Activated naive CD4-positive, alpha-beta T cell treated with anti-CD3 and anti-CD28 coated beads for 36 hours (primary cell): ENCODE measurements at places on chromosomes 13 and 19.

- peak; percentile 72 for DNase-seq
These were observed 5.4 kb downstream of the KLK1 start for GRCh38 chr19:50817941-50818858.

GRCh38 chr13:101673360-101674105, 221.1 kb downstream of the ITGBL1 start:
- DNase-seq: no peak

DNA sequence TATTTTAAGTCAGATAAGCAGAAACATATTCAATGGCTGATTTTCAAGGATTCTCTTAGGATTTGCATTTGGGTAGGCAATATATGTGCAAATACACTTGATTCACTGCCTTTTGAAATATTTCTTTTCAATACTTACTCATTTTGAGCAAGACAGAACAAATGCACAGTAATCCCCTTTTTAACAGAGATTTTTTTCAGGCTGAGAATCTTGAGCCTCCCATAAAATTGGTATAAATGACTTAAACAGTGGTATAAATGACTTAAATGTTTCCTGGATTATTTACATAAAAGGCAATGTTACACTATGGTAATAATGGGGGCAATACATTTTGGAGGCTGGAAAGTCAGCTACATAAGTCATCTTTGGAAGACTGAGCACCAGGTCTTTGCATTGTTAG, 389.0 kb downstream of the OLFM4 start:
- DNase-seq: no peak

- no peak for DNase-seq
These were observed 4.8 kb downstream of the F2RL3 start for GRCh38 chr19:16893686-16893989.

GRCh38 chr13:41271456-41272285, 8.3 kb upstream of the MTRF1 start:
- DNase-seq: peak; percentile 11

DNA sequence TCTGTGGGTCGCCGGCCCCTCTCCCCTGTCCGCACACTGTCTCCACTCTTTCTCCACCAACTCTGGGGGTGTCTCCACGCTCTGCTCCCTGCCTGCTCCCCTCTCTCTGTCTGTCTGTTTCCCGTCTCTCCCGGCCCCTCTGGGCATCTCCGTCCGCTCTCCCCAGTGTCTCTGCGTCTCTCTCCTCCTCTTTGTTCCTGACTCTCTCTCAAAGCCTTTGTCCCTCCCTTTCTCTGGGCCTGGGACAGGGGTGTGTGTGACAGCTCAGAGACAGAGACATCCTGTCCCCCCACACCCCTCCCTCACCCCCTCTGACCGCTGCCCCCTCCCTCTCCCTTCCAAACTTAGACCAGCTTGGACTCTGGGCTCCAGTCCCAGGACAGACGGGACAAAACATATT, 668 bp upstream of the SBK3 start:
- DNase-seq: no peak

- no peak for DNase-seq
These were observed 12.5 kb downstream of the PEPD start for GRCh38 chr19:33508941-33509614.

- DNase-seq: no peak
These were observed 177.1 kb downstream of the KCNRG start for GRCh38 chr13:50192272-50192813.

GRCh38 chr13:36531746-36532486, 99.6 kb downstream of the CCNA1 start:
- no peak for DNase-seq

GRCh38 chr19:1757468-1758230, 4.3 kb downstream of the ONECUT3 start:
- no peak for DNase-seq

- no peak for DNase-seq
These were observed 881 bp downstream of the ZNF20 start for GRCh38 chr19:12139269-12139668.

DNA sequence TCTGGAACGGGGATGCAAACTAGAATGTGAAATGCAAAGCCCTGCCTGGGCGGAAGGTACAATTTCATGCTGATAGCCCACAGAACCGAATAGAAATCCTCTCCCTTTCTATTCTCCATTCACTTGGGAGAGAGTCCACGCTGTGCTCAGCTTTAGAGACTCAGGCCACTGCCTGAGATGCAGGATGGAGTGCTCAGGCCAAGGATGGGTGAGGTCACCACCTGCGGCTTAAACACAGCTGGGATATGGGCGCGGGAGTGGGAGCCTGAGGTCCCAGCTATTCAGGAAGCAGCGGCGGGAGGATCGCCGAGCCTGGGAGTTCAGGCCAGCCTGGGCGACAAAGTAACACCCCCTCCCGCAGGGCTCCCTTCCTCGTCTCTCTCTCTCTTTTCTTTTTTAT, 446 bp upstream of the ZNF83 start:
- no peak for DNase-seq
